ENCODE measurements at places on chromosomes 11 and 22.

DNA sequence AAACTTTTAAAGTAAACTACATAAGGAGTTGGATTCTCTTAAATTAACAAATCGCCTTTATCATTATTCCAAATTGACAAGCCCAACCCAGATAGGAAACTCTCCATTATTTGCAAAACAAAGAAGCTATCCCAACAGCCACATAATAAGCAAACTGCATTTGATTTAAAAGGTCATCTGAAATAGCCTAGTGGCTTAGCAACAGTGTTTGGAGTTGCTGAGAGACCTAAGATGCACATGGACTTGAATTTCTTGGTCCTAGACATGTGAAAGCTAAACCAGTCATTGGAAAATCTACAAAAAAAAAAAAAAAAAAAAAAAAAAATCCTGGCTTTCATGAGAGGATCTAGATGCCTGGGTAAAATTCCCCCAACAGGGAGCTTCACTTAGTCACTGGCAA lies 69.5 kb downstream of the PRCP start:
- DNase-seq: no peak

DNA sequence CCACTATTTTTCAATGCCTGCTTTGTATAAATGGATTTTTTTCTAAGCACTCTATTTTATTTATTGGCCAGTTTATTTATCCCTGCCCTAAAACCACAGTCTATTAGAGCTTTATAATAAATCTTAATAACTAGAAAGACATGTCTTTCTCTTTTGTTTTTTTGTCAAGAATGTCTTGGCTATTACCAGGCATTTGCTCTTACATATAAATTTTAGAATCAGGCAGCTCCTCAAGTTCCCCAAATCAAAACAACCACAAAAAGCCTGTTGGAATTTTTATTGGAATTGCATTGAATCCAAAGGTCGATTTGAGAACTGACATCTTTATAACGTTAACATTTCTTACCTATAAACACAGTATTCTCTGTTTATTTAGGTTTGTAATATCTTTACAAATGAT lies 85.8 kb upstream of the SC5D start:
- DNase-seq: no peak

DNA sequence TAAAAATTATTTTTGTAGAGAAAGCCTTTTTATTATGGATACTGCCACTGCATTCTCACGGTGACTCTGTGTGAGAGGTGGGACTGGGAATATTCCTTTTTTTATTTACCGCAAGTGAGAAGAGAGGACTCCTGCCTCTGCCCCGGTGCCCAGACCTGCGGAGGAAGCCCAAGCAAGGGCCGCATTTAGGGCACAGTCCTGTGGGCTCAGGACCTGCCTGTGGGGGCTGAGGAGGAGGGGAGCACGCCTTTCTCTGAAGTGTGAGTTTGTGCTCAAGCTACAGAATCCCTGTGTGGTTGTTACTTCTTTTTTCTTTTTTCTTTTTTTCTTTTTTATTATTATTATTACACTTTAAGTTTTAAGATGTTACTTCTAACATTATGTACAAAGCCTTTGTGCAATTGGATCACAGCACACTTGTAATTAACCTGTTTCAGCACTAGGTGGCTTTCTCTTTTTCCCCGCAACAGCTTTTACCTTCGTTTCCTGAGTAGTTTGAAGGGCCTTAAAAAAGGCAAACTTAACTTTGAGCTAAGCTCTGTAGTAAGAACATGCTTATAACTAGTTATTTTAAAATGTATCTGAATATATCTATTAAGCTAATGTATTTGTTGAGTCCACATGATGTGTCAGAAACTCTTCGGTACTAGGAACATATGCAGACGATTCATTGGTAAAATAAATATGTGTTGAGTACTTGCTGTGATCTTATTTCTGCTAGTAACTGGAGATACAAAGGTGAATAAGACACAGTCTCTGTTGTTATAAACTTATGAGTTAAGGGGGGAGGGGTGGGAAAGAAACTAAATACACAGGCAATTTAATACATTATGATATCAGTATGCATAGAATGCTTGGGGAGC lies 18.3 kb downstream of the AMOTL1 start:
- DNase-seq: no peak

DNA sequence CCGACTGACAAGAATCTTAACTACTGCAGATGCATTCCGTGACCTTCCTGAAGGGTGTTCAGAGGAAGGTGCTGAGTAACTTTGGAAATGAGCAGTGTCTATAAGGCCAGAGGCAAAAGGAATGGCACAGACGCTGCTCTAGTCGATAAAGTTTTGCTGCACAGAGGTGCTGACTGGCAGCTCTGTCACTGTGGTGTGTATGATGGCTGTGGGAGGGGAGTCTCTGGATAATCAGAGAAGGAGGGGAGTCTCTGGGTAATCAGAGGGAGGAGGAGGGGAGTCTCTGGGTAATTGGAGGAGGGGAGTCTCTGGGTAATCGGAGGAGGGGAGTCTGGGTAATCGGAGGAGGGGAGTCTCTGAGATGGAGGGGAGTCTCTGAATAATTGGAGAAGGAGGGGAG lies 18.4 kb downstream of the PTDSS2 start:
- no peak for DNase-seq

GRCh38 chr11:35953081-35953760 lies 9.4 kb downstream of the LDLRAD3 start:
- no peak for DNase-seq
